Stimulated activated CD4-positive, alpha-beta T cell treated with anti-CD3 and anti-CD28 coated beads, TNF-alpha, amount 100 ng/mL, for 4 hours (primary cell): ENCODE measurements at places on chromosomes 16 and 17.

GRCh38 chr17:37642681-37643080 is 565 bp downstream of the DDX52 start:
- DNase-seq = no peak

GRCh38 chr16:85928401-85928820 is 29.4 kb downstream of the IRF8 start:
- DNase-seq = no peak

- no peak for DNase-seq
These were observed 84.9 kb upstream of the SDK2 start for GRCh38 chr17:73729101-73729500.

- no peak for DNase-seq
These were observed 173.8 kb upstream of the CCL2 start for GRCh38 chr17:34081269-34081668.

DNA sequence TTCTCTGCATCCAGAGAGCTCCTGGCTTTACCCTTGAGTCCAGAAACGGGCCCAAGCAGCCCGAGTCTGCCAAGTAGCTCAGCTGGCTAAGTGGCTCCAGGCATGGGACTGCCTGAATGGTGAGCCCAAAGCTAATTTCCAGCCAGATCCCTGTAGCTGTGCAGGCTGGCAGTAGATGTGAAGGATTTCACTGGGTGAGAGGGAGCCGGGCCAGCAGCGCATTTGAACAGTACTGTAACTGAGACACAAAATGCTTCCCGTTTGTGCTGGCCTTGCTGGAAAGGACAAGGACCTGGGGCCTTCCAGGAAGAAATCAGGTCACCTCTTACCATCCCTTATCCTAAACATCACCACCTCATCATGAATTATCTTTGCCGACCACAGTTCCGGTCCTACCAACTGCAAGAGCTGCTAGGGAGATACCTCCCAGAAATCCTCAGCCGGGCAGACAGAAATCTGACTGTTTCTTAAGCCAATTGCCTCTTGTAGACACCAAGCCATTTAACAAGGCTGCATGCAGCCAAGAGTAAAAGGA is 3.7 kb downstream of the TIMP2 start:
- DNase-seq = no peak

- DNase-seq = no peak
These were observed 366.5 kb downstream of the SEC14L1 start for GRCh38 chr17:77507111-77507885.
